ENCODE measurements at places on chromosomes 1 and 21.

DNA sequence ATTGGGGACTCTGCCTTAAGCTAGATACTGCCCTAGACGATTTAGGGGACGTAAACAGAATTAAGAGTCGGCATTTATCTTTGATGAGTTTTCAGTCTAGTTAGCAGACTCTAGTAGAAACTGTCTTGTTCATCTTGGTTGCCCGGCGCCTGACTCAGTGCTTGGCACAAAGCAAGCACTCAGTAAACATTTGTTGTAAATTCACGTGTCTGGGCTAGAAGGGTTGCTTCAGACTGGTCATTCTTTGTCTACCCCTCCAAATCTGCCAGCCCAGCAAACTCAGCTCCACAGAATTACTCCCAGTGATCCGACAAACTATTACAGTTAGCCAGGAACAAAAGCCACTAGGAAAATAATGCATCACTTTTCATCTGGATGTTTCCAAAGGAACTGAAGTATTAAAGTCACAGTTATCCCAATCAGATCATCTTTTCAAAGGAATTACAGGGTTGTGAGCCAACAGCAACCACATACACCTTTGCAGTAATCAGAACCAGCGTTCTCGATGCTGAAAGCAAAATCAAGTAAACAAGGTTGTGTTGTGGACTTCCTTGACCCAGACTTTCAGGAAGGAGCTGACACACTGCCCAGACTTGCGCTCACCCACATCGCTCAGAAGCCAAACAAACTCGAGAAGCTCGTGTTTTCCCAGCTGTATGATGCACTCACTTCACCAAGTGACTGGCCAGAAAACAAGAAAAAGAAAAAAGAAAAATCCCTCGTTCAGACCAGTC is 66.5 kb upstream of the GADD45A start:
- DNase-seq: no peak

DNA sequence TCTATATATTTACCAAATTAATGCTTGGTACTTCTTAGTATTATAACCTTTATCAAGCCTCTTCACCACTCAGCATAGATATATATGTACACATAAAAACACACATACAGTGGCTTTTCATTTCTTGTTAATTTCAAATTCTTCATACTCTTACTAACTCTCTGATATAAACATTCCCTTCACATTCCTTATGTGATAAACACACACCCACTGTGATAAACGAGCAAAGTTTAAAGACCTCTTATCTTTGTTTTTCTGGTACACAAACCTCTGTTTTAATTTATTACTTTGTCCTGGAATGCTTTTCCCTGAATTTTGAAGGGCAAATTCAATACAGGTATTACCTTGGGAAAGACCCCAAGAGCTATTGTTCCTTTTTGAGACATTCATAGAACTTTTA is 379.1 kb upstream of the TMPRSS15 start:
- no peak for DNase-seq

GRCh38 chr1:22120469-22120790 is 22.5 kb downstream of the WNT4 start:
- DNase-seq: no peak

DNA sequence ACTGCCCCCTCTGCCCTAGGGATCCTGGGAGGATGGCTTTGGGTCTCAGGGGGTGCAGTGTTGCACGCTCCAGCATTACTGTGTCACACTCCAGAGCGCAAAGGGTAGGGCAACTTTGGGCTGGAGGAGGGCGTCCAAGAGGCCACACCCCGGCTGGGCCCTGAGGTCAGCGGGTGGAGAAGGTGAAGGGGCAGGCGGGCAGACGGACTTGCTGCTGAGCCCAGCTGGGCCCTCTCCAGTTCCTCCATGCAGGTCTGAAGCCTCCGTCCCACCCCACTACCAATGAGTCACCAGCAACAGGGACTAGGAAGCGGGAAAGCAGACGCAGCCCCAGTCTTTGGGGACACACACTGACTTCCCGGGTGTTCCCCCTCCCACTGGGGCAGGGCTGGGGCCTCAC is 116.0 kb downstream of the CASZ1 start:
- no peak for DNase-seq

DNA sequence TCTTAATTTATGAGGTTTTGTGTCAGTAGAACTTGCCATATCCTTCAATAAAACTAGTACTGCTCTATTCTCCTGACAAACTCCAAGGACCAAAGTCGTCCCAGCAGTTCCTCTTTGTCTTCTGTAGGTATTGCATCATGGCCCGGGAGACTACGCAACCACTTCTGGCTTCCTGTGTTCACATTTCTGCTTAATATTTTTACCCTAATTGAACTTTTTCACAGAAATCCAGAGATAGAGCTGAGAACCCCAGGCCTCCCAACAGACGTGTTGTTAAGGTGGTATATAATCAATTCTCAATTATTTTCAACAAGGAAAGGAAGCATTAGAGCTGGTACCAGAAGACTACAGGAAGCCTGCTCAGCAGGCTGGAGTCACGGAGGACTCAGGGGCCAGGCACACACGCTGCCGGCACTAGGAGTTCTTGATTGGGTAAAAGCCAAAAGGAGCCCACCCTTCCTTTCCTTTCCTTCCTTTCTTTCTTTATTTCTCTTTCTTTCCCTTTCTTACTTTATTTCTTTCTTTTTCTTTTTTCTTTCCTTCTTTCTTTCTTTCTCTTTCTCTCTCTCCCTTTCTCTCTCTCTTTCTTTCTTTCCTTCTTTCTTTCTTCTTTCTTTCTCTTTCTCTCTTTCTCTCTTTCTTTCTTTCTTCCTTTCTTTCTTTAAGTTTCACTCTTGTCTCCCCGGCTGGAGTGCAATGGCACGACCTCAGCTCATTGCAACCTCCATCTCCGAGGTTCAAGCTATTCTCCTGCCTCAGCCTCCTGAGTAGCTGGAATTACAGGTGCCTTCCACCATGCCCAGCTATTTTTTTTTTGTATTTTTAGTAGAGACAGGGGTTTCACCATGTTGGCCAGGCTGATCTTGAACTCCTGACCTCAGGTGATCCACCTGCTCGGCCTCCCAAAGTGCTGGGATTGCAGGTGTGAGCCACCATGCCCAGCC is 173.7 kb downstream of the ZBTB18 start:
- no peak for DNase-seq

GRCh38 chr1:40877698-40878097 is 15.5 kb upstream of the CITED4 start:
- DNase-seq: no peak

DNA sequence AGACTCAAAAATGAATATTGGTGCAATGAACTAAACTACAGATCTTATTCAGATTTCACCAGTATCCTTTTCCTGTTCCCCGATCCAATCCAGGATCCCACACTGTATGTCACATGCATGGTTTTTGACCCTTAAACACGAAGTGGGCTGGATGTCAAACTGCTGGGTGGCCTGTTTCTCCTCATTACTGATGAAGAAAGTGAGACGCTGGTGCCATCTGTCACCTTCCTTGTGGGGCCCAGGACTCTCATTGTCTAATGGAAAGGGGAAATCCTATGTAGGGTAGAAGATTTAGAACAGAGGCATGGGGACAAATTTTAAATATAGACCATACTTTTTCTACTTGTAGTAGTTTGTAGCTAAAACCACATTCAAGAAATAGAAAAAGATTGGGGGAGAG is 56.2 kb downstream of the DISC1 start:
- no peak for DNase-seq

GRCh38 chr1:229022595-229023333 is 248.1 kb upstream of the RAB4A start:
- DNase-seq: no peak

- no peak for DNase-seq
Measured at GRCh38 chr1:47717341-47717740, 279.5 kb downstream of the FOXD2 start.

DNA sequence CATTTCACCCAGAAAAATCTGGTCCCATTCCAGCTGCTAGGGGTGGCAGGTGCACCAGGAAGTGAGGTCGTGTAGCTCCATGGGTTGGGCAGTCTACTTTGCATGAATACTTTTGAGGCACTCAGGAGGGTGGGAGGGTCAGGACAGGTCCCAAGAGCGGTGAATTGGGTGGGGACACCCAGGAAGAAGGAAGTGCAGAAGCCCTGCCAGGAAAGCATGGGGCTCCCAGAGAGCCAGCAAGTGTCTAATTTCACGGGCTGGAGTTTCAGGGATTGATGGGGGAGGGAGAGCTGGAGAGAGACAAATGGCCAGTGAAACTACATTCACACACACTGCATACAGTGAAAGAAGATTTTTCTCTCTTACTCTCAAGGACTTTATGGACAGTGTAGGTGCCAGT is 137.8 kb downstream of the GALNT2 start:
- DNase-seq: no peak

- DNase-seq: no peak
Measured at GRCh38 chr1:154288661-154289060, 16.2 kb downstream of the HAX1 start.

- DNase-seq: no peak
Measured at GRCh38 chr1:23224739-23225648, 7.7 kb upstream of the HTR1D start.

DNA sequence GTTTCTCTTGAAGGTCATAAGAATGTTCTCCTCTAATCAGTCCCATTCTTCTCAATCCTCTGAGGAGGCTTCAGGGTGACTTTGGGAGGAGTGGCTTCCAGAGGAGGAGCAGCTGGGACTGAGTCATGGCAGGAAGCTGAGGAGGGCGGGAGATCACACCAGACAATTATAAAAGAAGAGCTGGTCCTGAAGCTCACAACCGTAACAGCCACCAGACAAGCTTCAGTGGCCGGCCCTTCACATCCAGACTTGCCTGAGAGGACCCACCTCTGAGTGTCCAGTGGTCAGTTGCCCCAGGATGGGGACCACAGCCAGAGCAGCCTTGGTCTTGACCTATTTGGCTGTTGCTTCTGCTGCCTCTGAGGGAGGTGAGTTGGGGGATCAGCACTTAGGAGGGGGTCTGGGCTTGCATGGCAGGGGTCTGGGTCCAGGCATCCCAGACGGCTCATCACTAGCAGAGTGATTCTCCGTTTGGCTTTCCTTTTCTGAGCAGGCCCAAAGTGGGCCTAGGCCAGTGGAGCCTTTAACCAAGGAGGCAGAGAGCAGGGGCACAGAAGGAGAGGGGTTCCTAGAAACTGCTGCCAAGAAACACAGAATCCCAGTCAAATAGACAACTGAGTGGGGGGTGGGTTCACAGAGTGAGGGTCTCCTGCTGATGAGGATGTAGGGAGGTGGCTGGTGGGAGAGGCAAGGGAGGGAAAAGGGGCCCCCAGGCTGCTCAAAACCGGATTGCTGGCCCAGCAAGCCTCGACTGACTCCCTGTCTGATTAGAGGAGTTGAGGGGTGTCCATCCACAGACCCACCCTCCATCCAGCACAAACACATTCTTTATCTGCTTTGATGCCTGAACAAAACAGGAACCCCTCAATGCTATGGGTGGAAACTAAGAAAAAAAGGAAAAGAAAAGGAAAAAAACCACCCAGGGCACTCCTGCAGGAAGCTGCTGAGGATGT is at the start of gene ECM1:
Gene ECM1, plus strand, starts transcription at position 198 of the 953 bp plus-strand sequence. Its CDS starts 101 bp downstream, at position 299.
- peak; percentile 33 for DNase-seq

- DNase-seq: no peak
Measured at GRCh38 chr1:34087986-34088385, 77.0 kb downstream of the CSMD2 start.

DNA sequence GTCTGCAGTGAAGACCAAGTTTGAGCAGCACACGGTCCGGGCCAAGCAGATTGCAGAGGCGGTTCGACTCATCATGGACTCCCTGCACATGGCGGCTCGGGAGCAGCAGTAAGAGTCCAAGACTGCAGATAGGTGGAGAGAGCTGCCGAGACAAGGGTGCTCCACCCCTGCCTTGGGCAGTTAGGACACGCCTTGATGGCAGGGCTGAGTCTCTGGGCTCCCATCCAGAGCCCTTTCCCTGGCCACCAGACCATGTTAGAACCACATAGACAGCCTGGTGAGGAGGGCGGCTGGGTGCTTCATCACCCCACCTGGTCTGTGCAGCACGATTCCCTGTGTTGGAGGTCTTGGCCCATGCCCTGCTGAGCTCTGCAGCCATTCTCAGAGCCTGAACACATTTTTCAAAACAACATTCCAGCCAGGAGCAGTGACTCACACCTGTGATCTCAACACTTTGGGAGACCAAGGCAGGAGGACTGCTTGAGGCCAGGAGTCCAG is 17.3 kb upstream of the MIIP start:
- no peak for DNase-seq

DNA sequence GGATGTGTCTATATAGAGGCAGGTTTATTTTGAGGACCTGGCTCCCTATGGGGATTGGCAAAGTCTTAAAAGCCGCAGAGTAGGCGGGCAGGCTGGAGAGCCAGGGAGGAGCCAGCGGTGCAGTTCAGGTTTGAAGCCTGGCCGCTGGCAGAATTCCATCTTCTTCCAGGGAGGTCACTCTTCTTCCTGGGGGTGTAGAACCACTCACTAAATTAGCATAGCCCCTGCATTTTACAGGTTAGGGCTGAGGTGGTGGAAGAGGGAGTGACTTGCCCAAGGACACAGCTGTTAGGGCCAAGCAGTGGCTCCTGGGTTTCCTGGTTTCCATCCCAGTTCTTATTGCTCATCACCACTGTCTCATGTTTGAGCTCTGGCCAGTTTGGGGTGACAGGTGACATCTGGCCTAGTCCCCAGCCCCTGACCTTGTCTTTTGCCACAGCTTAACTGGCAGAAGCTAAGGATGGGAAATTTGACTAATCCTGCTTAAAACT is 1.4 kb downstream of the PINK1 start:
- DNase-seq: no peak

GRCh38 chr1:84208935-84209334 is 64.9 kb downstream of the PRKACB start:
- DNase-seq: no peak

DNA sequence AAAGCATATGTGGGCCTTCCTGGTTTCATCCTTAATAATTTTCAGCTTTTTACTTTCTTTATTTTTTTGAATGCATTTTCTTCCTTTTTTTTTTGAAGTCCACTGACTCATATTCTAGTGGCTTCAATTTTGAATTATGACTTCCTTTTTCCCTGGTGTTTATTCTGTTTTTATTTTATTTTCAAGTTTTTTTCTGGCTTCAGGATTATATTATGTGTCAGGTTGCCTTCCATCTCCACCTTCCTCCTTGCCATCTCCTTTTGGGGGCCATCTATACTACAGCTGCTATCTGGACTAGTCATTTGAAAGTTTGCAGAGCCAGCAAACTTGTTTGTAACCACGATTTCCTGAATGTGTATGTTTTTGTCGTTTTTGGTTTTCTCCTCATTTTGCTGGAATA is 117.6 kb downstream of the LEPR start:
- DNase-seq: no peak

GRCh38 chr1:92536980-92537884 is 50.5 kb upstream of the GFI1 start:
- DNase-seq: no peak

GRCh38 chr1:168091720-168092550 is 44.8 kb downstream of the GPR161 start:
- DNase-seq: no peak

DNA sequence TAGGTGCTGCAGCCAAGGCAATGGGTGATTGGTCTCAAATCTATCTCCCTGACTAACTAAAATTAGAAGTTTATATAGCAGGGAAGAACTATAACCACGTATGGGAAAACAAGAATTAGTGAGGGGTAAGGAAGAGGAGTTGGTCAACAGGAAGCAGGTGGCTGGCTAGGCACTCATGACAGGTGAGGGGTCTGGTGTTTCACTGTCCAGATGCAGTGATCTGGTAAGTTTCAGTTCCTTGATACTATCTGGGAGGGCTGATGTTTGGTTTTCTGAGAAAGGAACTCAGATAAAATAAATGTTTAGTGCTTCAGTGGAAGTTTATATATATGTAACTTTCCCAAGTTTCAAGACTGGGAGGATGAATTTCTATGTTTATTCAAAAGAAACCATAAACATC is 11.6 kb upstream of the POU2F1 start:
- DNase-seq: no peak

GRCh38 chr1:9746211-9746610 is 77.6 kb downstream of the CLSTN1 start:
- DNase-seq: no peak

Measured in A549 (cell line).